ENCODE measurements at places on chromosomes 2 and 18.
A peak's percentile ranks its signal among the peaks of the same experiment; 100 is the strongest.

DNA sequence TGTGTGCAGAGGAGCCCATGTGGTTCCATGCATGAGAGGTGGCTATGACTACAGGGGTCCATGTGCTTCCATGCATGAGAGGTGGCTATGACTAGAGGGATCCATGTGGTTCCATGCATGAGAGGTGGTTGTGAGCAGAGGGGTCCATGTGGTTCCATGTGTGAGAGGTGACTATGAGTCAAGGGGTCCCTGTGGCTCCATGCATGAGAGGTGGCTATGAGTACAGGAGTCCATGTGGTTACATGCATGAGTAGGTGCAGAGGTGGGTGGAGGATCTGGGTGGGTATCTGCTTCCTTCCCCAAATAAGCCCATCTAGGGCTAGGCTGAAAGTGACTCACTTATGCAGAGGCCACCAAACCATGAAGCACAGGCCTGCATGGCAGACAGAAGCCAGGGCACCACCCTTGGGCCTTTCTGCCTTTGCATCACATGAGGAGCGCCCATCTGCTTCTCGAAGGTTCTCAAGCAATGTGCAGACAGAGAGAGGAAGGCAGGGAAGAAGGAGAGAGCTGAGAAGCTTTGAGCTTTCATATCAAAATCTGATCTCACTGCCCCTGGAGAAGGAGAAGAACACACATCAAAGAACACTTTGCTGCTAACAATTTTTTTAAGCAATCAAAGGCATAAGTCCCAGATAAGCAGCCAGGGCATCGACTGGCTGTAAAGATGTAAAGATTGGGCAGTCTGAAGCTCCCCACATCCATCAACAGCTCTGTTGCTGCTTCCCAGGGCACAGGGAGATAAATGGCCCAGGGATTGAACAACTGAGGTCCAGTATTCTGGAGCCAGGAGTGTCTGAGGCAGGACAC lies 137.6 kb downstream of the TNS1 start:
- DNase-seq, result no peak

GRCh38 chr2:127121776-127122176 lies 14.8 kb upstream of the BIN1 start:
- DNase-seq, result no peak

DNA sequence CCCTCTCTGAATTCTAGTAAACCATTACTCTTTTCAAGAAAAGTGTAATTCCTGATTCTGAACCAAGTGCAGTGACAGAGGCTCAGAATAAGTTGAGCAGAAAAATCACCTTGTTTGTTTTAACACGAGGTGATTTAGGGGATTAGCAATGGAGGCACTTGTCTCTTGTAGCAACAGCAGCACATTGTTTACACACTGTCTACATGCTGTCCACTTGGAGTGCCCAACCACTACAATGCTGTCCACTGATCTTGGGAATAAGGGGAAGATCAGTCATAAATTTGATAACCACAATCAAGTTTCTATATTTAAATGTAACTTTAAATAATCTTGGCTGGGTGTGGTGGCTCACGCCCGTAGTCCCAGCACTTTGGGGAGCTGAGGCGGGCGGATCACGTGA lies 13.9 kb upstream of the RMND5A start:
- no peak for DNase-seq

- DNase-seq, result peak; percentile 68
These were observed 127.1 kb downstream of the GREB1L start for GRCh38 chr18:21369146-21369545.

- no peak for DNase-seq
These were observed 241.1 kb upstream of the LRRTM1 start for GRCh38 chr2:80545420-80546210.

- DNase-seq, result no peak
These were observed 98.0 kb upstream of the FSIP2 start for GRCh38 chr2:185640588-185640987.

GRCh38 chr18:58844871-58845270 lies 19.8 kb upstream of the ZNF532 start:
- DNase-seq, result peak; percentile 25

GRCh38 chr2:33167622-33168245 lies 221.0 kb downstream of the LTBP1 start:
- DNase-seq, result no peak

DNA sequence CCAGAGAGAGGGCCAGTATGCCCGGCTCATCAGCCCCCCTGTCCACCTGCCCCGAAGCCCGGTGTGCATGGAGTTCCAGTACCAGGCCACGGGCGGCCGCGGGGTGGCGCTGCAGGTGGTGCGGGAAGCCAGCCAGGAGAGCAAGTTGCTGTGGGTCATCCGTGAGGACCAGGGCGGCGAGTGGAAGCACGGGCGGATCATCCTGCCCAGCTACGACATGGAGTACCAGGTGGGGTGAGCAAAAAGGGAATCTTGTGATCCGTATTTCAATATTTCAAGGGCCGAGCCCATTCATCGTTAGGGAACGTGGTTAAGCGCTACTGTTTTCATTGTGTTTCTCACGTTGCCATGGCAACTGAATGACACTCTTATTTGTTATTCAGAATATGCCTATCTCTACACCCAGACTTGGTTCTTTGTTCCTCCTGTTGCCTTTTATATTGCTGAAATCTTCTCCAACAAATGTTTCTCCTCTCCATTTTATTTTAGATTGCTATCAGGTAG lies 81.5 kb downstream of the NRP2 start:
- DNase-seq, result peak; percentile 96

DNA sequence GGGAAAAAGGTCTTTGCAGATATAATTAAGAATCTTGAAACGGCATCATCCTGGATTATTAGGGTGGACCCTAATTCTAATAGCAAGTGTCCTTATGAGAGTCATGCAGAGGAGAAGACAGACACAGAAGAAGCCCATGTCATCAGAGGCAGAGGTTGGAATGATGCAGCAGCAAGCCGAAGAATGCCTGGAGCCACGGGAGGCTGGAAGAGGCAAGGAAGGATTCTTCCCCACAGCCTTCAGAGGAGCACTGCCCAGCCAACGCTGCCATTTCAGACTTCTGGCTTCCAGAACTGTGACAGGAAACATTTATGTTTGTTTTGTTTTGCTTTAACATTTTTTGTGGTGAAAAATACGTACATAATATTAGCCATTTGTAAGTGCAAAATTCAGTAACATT lies 72.3 kb downstream of the MCFD2 start:
- no peak for DNase-seq

GRCh38 chr2:126543081-126543480 lies 112.9 kb upstream of the GYPC start:
- DNase-seq, result no peak

GRCh38 chr2:68870215-68870614 lies 982 bp downstream of the BMP10 start:
- no peak for DNase-seq

GRCh38 chr2:23347471-23348092 lies 37.4 kb upstream of the KLHL29 start:
- no peak for DNase-seq

GRCh38 chr2:121694398-121695170 lies 42.1 kb downstream of the NIFK start:
- DNase-seq, result no peak

DNA sequence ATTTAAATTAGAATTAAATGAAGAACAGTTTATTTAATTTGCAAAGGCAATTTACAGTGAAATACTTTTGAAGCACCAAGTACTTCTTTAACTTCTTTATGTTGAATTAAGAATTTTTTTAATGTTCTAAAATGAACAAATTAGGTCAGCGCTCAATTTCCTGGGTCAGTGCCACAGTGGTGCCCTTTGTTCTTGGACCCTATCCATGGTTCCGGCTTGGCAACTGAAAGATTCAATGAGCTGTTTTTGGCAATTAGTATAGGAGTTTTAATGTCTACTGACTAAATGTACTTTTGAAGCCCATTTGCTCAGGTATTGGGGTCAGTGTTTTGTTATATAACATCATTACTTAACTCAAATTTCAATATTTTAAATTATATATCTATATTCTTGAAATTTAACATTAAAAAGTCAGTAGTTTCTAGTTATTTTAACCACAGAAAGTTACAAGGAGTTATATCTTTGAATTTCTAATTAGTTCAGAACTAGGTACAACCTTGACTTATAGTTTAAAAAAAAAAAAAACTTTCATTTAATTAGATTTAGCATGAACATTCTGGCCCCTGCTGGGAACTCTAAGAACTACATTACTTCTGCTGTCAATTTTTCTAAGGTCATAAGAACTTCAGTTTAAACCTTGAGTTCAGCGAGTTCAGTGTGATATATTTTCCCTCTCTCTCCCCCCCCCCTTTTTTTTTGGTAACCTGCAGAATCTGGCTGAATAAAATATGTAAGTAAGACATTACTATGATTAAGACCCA lies 7.6 kb upstream of the MSTN start:
- peak; percentile 59 for DNase-seq

DNA sequence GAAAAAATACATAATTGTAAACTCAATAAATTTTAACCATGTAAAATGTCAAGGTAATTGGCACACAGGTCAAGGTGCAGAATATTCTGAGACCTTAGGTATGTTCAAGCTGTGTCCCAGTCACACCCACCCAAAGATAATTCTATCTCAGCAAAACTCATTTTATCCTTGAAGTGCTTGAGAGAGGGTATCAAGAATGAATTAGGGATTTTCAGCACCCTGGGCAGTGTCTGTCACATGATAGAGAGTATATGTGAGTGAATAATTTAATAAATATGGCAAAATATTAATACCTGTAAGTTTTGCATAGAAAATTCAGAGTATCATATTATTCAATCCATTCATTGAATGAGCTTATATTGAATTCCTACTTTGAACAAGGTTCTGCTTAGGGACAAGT lies 567.9 kb downstream of the FBXO15 start:
- no peak for DNase-seq

- DNase-seq, result no peak
These were observed 110.1 kb downstream of the GALNT1 start for GRCh38 chr18:35691625-35692024.

DNA sequence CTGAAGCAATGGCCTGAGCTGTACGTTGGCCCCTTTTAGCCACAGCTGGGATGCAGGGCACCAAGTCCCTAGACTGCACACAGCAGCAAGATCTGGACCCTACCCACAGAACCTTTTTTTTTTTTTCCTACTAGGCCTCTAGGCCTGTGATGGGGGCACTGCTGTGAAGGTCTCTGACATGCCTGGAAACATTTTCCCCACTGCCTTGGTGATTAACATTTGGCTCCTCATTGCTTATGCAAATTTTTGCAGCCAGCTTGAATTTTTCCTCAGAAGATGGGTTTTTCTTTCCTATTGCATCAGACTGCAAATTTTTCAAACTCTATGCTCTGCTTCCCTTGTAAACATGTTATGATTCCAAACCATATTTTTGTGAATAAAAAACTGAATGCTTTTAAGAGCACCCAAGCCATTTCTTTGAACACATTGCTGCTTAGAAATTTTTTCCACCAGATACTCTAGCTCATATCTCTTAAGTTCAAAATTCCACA lies 33.5 kb downstream of the PDE1A start:
- DNase-seq, result no peak

DNA sequence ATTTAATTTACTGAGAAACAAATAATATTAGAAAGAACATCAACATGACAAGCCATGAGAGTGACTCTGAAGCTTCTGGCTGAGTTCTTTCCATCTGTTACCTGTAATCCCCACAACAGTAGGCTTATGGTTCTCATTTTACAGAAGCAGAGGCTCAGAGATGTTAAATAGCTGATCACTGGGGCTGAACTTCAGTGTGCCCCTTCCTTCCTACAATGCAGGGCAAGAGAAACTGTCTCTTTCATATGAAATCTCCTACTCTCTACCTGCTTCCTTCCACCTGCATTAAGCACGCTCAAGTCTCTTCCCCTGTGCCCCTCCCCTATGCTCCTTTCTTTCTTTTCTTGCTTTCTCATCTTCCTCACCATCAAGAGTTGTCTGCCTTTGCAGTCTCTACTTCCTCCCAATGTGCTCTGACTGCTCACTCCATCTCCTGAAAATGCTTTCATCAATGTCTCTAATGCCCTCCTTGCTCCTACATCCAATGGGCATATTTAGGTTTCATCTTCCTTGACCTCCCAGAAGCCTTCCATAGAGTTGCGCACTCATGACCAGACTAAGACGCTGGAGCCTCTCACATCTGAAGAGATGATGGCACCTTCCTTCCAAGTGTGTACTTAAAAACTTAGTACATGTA lies 23.7 kb downstream of the APOB start:
- DNase-seq, result no peak

- no peak for DNase-seq
These were observed 90.1 kb downstream of the TWIST2 start for GRCh38 chr2:238938003-238938400.

DNA sequence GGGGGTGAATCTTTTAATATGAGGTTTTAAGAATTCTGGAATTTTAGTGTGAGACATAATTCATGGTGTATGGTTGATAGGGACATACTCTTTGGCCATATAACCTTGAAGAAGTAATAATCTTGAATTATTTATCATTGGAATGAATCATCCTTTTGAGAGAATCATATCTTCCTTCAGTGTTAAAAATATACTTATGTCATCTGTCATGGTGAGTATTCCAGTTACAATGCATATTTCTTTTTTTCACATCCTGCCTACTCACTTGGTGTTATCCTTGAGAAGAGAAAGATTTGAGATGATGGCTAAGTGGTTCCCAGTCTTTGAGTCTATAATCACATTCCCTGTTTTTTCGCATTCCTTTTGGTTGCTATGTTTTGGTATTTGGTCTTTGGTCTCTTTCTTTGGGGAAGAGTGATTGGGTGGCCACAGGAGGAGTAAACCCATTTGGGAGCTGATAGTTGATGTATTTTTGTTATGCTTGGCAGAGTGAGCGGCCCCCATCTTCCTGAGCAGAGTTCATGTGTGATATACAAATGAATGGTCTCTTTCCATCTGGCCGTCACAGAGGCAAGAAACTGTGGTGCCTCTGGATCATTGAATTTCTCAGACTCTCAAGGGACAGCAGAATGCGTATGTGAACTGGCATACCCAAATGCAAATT lies 21.6 kb downstream of the ASAP2 start:
- DNase-seq, result no peak

GRCh38 chr2:218435003-218435982 lies 16.4 kb downstream of the VIL1 start:
- DNase-seq, result no peak

All from HAP-1 (cell line).